ENCODE measurements at places on chromosomes 11 and 22.

DNA sequence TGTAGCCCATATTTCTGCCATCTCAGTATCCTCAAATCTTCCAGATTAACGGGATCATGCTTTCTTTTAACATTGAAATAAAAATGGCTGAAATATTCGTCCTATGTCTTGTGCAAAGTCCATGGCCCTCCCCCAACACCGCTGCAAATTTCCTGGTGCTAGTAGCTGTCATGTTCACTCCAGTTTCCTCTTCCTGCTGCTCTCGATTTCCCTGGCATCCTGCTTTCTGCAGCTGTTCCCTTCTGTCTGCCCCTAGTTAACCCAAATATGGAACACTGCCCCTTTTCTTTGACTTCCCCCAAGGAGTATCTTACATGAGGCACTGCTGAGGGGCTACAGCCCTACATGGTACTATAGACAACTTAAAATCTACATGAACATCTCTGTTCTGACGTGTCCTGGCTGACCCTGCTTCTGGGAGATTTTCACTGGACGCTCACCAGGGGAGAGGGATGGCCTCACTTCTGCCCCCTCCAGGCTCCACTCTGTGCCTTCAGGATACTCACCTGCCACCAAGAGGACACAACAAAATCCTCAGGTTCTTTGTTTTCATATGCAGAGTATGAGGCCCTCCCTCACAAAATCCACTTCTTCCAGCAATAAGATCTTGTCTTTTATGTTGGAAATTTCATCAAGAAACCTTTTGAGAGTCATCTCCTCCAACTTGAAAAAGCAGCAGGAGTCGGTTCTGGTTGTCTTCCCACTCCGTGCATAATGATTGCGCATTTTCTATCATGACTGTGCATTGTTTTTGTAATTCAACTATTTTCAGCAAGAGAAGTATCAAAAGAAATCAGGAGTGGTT is 29.5 kb upstream of the SCUBE2 start:
- DNase-seq = no peak

- DNase-seq = no peak
Observed at GRCh38 chr11:66570079-66570849, 1.9 kb upstream of the CTSF start.

DNA sequence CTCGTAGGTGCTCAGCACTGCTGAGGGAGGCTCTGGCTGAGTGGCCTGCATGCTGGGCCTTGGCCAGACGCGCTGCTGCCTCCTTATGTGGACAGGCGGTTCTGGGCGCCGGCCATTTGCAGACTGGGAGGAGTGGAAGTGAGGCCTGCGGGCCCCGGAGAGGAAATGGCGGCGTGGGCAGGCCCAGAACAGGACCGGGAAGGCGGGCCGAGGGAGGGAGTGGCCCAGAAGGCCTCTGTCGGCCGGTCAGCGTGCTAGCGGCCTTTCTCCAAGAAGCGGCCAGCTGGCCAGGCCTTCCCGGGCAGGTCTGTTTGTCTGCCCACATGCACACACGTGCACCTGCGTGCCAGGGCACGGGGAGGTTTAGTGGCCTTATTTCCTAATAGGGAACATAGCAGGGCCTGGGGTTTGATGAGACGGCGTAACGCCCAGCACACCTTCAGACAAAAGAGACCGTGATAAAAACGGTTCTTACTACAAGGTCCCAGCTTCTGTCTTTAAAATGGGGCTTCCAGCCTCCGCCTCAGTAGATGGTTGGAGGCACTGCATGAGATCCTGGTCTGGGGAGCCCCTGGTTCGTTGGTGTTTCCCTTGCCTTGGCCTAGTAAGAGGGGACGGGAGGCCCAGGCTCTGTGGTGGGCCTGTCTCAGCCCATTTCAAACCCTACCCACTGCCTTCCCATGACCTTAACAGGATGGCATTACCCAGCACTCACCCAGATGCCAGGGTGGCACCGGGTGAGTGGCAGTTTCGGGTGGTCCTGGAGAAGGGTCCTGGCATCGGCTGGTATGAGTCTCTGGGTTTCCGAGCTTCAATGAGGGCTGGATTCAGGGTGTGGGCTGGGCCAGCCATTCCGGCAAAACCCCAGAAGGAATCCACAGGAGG is 65.1 kb upstream of the PPARA start:
- DNase-seq = no peak

GRCh38 chr11:93501856-93502255 is 41.3 kb downstream of the SMCO4 start:
- no peak for DNase-seq

GRCh38 chr22:42317691-42318547 is 47.5 kb upstream of the TCF20 start:
- no peak for DNase-seq

DNA sequence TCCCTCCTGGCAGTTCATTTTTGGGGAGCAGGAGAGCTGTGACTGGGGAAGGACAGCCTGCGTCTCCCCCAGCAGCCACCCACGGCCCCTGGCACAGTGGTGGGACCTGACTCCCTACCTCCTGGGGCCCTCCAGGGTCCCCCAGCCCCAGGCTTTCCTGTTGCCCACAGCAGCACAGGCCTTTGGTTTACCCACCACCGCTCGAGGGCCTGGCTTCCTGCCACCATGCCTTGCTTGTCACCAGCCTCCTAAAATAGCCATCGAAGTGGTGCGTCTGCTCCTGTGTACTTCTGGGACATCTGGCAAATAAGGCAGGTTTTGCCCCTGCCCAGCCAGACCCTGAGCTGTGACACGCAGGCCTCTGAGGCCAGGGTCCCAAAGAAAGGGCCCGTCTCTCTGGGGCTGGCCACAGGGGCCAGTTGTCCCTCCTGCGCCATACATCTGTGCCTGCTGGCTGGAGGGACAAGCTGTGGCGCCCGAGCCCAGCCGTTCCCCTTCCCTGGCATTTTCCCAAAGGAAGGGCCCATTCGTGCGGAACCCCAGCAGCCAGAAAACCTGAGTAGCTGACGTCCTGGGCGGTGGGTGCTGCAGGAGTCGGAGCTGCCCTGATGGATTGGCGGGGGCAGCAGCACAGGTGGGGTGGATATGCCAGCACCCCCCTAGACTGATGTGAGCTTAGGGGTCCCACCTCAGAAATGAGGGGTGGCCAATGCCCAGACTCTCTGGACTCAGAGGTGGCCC is 14.6 kb downstream of the PHLDA2 start:
- no peak for DNase-seq

DNA sequence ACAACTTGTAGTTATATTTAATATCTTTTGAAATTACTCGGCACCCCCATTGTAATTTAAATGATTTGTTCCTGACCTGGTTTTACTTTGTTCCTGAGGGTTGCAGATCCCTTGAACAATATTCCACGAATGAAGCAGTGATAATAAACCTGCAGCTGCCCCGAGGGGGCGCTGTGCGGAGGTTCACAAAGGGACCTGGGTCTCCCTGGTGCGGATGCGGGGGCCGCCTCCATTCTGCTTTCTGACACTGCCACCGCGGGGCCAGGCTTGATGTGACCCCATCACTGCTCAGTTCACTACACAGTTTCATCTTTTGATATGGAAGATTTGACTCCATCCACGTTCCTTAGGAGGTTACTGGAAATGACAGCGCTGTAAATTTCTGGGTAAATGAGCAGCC is 62.9 kb upstream of the PRODH start:
- DNase-seq = no peak

- DNase-seq = no peak
Observed at GRCh38 chr11:64659417-64660144, 63.4 kb downstream of the NRXN2 start.

GRCh38 chr22:47923011-47923427 is 1160.6 kb downstream of the TBC1D22A start:
- DNase-seq = no peak

GRCh38 chr22:37162221-37163095 is 12.7 kb upstream of the IL2RB start:
- no peak for DNase-seq

- peak; percentile 30 for DNase-seq
Observed at GRCh38 chr11:44893846-44894617, 56.7 kb downstream of the TP53I11 start.

DNA sequence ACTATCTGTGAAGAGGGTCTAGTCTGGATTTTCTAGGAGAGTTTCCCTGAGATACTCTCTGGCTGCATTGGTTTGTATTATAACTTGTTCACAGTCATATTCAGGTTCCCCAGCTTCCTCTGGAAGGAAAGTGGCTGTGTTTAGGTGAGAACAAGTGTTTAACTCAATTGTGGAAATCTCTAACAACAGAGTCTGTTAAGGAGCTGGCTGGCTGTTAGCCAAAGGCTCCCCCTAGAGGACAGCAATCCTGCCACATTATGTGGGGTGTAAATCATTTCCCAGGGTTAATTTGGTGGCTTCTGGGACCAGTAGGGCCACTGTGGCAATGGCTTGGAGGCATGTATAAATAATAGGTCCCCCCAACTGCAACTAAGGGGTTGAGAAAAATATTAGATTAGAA is 18.4 kb downstream of the MS4A6E start:
- no peak for DNase-seq

DNA sequence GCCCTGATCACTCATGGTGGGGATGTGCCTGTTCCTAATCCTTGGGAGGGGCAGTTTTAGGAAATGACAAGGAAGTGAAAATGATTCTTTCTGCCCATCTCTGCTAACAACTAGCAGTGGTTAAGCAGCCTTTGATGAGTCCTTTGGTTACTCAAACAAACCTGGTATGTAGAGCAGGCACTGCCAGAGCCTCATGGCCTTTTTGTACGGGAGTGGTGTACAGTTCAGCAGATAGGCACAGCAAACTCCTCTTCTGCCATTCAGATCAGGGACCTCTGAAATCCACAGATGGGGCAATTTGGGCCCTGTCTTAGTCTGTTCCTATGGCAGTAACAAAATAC is 66.2 kb downstream of the FZD4 start:
- no peak for DNase-seq

GRCh38 chr11:10770626-10771254 is 19.7 kb downstream of the CTR9 start:
- no peak for DNase-seq

- DNase-seq = no peak
Observed at GRCh38 chr22:33975841-33976240, 55.6 kb upstream of the LARGE1 start.

- DNase-seq = no peak
Observed at GRCh38 chr22:41481925-41482318, 13.0 kb downstream of the ACO2 start.

GRCh38 chr22:20203552-20204201 is 52.8 kb upstream of the CCDC188 start:
- DNase-seq = no peak

DNA sequence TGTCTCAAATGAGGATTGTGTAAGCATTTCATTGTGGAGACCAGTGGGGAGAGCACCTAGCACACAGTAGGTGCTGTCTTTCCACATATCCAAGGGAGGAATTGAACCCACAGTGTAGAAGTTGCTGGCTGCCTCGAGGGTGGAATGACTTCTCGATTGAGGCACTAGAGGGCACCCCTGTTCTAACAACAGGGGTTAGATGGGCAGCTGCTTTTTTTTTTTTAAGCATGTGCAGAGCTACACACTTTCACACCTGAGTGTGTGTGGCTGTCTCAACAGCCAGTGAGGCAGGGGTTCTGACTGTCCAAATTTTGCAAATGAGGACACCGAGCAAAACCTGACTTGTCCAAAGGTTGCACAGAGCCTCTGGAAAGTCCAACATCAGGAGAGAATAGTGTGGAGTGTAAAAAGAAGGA is 118.2 kb upstream of the CRYBB3 start:
- no peak for DNase-seq

- DNase-seq = no peak
Observed at GRCh38 chr11:10725114-10725906, 25.7 kb upstream of the CTR9 start.

GRCh38 chr22:21857481-21857914 is 9.9 kb downstream of the MAPK1 start:
- no peak for DNase-seq

- DNase-seq = no peak
Observed at GRCh38 chr22:17920145-17920605, 104.2 kb downstream of the MICAL3 start.

DNA sequence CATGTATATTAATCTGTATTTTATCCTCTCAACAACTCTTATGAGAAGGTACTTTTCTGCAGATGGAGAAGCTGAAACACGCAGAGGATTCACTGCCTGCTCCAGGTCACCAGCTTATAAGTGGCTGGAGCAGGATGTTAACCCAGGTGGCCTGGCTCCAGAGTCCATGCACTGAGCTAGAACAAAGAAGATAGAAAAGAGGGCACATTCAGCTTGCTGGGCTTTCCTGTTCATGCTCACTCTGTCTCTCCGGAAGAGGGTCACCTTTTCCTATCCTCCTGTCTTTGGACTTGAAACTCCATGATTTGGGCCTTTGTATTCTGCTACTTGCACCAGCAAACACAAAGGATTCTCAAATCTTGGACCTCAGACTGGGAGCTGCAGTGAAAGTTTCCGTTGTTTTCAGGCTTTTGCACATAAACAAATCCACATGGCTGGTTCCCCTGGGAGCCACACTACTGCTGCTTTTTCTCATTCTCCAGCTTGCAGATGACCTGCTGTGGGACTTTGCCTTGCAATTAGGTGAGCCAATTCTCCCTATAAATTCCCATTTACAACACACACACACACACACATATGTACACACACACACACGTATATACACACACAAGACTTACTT is 117.3 kb upstream of the GRK3 start:
- DNase-seq = no peak

- DNase-seq = no peak
Observed at GRCh38 chr11:94650756-94651155, 83.6 kb downstream of the PIWIL4 start.

DNA sequence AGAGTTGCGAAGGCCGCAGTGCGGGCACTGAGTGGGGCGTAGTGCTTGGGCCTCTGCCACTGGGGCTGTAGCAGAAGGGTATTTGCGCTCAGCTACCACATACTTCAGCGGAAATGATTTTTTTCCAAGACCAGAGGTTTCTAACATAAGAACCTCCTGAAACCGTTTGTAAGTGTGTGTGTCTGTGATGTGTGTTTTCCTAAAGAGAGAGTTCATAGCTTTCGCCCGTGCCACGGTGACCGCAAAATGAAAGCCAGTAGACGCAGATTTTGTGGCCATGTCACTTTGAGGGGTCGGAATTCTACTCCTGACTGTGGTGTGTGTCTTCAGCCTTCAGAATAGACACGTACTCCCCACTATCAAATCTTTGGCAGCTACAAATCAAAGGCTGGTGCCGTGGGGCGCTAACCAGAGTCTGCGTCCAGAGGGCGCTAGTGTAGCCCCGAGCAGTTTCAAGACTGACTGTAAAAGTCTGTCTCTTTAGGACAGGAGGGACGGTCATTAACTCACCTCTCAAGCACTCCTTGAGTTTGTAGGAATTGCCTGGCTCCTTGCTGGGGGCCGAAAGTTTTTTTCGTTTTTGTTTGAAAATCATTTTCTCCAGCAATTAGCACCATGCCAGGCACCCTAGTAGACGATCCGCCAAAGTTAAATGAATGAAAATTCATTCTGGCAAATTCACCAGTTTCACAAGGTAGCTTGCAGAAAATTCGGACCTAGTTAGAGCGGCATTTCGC is 2.5 kb upstream of the CALCA start:
- DNase-seq = peak; percentile 9

GRCh38 chr11:2747248-2748027 is 47.6 kb upstream of the KCNQ1OT1 start:
- DNase-seq = no peak

Measured in stimulated activated CD8-positive, alpha-beta memory T cell treated with anti-CD3 and anti-CD28 coated beads, Interleukin-7, amount 100 ng/mL, for 1 hour (primary cell).